ENCODE measurements at places on chromosomes 4 and X.

- DNase-seq: no peak
These were observed 24.1 kb downstream of the FAM47E start for GRCh38 chr4:76275486-76276124.

DNA sequence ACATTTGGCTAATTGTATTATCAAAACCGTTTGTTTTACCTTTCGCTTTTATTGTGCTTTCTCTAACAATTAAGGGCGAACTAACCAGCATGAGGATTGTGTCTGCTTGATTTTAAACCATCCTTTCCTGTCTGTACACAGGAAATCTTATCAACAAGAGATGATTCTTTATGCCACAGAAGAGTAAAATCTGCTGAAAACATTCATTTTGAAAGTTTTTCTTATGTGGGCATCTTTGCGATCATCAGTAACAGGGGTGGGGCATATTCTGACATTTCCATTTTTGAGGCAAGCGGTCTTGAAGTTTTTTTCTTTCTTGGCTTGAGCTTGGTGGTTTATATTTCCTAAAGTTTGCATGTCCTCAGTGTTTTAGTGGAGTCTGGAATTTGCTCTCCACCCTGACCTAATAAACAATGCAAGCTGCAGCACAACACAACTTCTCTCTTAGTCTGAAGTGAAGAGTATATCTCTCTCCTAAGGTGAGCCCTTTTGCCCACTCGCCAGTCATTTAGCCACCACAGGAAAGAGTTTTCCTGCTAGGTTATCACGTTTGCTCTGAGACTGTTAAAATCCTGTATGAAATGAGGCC lies 26.6 kb downstream of the NFKB1 start:
- no peak for DNase-seq

DNA sequence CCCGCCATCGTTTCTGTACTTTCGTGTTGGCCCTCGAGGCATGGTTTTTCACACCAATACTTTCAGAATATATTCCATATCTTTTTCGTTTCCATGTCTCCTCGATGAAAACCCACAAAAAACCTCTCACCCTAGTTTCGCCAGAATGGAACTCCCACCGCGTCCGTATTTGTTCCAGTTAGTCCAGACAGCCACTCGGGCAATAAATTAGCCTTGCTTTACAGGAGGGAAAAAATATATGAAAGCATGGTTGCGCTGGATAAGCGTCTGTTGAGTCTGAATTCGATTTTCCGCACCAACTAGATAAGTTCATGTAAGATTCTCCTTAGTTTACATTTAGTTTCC lies 550 bp upstream of the CHM start:
- no peak for DNase-seq

DNA sequence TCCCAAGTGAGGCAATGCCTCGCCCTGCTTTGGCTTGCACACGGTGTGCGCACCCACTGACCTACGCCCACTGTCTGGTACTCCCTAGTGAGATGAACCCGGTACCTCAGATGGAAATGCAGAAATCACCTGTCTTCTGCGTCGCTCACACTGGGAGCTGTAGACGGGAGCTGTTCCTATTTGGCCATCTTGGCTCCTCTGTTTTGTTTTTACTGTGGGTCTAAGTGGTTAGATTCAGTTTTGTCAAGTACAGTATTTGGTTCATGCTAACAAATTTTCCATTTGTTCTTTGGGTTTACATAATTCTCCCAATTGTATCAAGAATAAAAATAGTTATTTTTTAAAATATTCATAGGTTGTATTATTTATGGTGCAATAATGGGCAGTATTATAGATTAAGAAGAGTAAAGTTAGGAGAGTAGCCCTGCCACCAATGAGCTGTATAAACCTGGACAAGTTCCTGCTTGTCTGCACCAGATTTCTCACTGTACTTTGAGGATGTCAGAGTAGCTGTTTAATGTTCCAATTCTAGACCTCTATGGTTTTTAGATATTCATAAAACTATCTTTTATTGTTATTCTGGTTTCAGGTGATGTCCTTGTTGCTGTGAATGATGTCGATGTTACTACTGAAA lies 23.4 kb downstream of the INTU start:
- no peak for DNase-seq

- DNase-seq: no peak
These were observed 250.5 kb upstream of the IGFBP7 start for GRCh38 chr4:57360681-57361080.

GRCh38 chr4:48949518-48950219 lies 36.4 kb upstream of the CWH43 start:
- no peak for DNase-seq

GRCh38 chr4:82388405-82388804 lies 14.6 kb upstream of the HNRNPD start:
- no peak for DNase-seq

- DNase-seq: no peak
These were observed 667.3 kb downstream of the GALNTL6 start for GRCh38 chr4:172480471-172480870.

- no peak for DNase-seq
These were observed 131.0 kb upstream of the CXXC4 start for GRCh38 chr4:104625706-104626105.

GRCh38 chr4:164997324-164997723 lies 19.9 kb upstream of the TRIM61 start:
- no peak for DNase-seq

- no peak for DNase-seq
These were observed 1.5 kb downstream of the TMEM156 start for GRCh38 chr4:39030725-39031124.

GRCh38 chr4:11741190-11741652 lies 312.5 kb upstream of the HS3ST1 start:
- DNase-seq: no peak

DNA sequence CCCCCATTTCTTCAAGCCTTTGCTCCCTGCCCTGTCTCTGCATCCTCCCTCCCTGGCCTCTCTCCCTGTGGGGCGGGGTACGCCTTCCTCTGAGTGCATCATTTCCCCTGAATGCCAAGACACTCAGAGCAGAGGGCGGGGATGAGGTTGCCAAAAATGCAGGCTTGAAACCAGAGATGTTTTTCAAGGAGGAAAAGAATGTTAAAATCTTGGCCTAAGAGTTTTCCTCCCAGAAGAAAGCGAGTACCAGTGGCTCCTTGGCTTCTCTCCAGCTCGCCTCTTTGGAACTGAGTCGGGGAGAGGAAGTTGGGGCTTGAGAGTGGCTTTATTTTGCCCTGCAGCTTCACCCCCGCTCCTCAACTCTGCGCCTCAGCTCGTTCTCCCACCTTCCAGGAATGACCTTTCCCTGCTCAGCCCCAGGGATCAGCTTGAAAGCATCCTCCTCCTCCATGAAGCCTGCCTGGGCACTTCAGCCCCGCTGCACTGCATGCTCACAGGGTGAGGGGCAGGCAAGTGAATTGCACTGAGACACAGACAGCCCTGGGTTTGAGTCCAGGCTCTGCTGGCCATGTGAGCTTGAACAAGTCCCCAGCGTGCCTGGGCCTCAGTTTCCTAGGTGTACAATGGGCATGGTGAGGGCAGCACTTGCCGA lies 57.5 kb upstream of the SORCS2 start:
- no peak for DNase-seq
